ENCODE measurements at places on chromosomes 2 and 18.

DNA sequence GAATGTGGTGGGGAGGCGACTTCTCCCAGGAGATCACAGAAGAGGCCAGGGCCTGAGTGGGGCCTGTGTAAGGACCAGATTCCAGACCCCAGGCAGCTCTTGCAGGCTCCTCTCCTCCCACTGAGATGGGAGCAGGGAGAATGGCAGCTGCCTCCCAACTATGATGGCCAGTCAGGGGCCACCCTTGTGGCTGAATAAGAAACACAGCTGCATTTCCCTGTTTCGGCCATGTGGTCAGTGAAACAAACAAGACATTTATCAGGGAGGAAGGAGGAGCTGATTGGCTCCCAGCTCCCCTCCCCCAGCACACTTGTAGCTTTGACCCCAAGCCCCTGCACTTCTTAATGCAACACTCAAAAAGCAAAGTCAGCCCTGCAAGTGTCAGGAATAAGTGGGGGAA lies 143.5 kb downstream of the CELF4 start:
- DNase-seq = no peak

DNA sequence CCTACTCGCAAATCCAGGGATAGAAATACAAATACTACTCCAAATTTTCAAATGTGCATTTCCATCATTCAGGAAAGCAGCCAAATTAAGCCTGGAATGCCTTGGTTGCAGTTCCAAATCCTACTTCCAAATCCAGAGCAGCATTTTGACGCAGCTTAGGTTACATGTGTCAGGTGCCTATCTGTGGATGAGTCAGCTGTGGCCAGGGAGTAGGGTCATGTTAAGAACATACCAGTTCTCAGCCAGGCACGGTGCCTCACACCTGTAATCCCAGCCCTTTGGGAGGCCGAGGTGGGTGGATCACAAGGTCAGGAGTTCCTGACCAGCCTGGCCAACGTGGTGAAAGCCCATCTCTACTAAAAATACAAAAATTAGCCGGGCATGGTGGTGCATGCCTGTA lies 17.0 kb downstream of the SLC30A6 start:
- DNase-seq = no peak

DNA sequence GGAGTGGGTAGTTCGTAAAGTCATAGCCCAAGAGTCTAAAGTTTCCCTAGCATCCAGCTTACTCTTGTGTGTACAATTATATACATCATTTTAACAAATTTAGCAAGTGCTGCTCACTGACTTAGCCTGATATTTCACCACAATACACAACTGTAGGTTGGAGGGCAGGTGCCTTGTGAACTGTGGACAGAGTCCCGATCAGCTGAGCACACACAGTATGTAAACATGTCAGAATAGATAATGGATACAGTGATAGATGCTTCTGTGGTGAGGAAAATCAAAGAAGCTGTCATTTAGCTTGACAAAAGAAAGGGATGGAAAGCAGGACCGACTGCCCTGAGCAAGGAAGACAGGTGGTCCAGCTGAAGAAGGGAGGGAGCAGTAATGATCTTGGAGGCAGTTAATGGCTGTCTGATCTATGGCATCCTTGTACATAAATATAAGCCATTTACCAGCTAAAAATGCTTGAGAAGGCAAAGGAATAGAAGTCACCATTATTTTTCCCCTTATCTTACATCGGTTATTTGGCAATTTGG lies 372.8 kb upstream of the UBE2E3 start:
- no peak for DNase-seq

DNA sequence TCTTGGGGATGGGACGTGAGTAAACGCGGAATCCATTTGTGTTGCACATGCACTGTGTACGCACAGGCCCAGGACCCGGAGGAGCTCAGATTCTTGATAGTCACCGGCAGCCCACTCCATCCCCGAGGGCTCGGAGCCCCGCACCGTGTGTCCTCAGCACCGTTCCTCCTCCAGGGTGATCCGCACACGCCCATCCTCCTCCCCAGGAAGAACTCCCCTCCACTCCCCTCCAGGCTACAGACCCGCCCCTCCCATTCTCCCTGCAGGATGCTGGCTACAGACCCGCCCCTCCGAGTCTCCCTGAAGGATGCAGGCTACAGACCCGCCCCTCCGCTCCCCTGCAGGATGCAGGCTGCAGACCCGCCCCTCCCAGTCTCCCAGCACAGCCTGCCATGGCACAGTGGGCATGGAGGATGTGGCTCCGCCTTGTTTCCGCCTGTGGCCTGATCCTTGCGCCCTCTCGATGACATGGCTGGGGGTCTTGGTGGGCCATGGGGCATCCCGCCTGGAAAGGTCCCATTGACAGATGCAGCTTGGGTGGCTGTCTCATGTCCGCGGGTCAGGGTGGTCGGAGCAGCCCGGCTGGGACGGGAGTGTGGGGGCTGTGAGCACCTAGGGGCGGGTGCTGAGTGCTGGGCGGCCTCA lies 14.1 kb downstream of the CTDP1 start:
- no peak for DNase-seq

DNA sequence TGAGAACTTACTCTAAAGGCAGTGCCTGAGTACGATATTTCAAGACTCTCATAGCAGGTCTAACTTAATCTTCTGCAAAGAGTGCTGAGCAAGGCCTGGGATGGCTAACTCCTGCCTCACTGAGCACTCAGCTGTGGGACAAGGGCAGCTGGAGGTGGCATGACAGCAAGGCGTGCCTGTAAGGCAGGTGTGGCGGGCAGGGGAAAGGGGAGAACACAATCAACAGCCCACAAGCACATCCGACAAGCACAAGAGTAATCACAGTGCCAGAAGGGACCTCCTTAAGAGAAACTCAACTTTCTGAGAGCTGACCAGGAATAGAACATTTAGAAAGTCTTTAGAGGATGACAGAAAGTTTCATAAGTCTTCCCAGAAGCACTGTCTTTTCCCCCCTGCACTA lies 42.0 kb downstream of the GPR45 start:
- no peak for DNase-seq

DNA sequence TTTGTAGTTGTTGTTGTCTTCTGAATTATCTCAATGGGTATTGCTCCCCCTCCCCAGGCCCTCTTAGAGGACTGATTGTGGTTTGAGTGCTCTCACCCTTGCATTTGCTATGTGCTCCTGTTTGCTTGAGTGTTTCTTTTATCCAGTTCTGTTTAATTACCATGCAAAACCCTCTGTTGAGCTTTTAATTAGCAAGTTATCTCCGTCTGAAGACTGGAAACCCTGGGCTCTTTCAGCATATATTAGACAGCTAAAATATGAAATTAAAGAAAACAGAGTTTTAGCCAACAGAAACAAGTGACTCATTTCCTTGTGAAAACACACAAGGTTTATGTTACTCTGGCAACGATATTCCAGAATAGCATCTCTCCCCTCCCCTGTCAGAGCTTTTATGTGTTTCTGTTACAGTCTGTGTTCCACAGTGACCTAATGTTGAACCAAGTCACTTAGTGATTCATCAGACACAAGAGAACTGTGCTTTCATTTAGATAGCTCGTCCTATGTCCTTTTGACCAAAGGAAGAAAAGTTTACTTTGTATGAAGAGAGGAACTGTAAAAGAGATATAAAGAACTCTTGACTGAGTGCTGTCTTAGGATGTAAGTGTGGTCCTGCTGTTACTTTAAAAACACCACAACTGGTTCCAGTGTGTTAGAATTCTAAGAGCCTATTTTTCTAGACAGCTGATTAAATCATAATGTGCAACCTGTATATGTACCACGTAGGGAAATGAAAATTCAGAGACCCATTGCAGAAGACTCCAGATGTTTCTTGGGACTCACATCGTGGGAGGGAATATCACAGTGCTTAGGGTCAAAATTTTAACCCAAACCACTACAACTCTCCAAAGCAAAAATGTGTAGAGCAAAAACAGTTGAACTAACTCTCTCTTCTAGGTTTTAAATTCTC lies 172.8 kb upstream of the RBMS1 start:
- DNase-seq = no peak

Measured in stimulated activated CD8-positive, alpha-beta memory T cell treated with anti-CD3 and anti-CD28 coated beads, Interleukin-15, amount 100 ng/mL, for 24 hours (primary cell).